ENCODE measurements at places on chromosomes 2 and 18.
A peak's percentile ranks its signal among the peaks of the same experiment; 100 is the strongest.

DNA sequence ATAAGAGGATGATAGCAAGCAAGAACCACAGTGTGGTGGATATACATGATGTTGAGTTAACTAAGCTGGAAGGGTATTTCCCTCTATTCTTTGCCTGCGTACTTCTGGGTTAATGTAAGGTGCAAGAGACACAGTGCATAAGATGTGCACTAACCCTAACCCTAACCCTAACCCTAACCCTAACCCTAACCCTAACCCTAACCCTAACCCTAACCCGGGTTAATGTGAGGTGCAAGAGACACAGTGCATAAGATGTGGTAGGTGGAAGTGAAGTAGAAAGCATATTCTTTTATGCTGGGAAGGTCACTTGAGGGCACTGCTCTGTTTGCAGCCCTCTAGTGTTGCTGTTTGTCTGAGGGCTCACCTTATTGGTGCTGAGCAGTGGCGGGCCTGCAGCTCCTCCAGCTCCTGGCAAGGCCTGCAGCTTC is 181.5 kb upstream of the ITGA4 start:
- no peak for DNase-seq

DNA sequence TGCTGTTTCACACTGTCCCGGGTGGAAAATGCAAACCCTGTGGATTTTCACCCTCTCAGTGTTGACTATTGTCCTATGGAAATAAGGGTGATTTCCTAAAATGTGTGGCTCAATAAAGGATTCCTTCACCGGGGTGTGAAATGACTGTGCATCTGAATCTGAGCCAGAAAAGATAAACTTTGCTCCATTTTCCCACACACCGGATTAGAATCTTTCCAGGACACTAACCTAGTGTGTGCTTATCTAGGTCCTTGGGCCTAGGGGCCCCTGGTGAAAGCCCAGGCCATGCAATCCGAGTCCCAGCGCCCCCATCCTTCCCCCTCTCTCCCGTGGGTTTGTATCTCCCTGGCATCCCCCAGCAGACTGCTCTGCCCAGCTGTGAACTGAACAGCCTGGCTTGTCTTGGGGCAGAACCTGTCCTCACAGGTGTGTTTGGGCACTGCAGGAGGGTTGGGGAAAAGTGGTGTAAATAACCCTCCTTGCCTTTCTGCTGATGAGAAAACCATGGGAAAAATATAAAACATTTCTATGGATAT is 17.3 kb downstream of the KLHL29 start:
- DNase-seq: no peak

DNA sequence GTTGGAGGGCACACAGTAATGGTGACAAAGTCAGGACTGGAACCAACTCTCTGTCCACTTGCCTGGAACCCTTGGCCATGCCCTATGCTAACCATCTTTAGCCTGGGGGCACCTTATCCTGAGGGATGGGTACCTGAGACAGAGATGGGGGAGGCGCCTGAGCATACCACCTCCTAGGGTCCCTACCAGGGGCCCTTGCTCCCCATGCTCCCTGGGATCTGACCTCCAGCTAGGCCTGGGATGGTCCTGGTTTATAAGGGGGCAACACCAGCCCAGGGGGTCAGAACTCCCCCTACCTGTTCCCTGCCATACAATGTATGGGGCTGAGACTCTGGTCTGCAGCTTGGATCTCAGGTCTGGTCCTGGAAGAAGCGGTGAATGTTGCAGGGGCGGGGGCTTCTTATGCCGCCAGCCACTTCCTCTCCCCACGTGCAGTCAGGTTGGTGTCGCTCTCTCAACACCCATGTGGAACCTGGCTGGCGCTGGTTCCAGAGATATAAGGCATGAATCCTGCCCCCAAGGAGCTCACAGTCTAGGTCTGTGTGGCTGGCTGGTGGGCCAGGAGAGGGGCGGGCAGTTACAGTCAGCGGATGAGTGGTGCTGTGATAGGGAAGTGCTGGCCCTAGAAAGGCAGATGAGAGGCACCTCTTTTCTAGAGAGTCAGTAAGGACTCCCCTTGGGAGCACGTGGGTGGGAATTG is 3.8 kb upstream of the TOGARAM2 start:
- no peak for DNase-seq

- no peak for DNase-seq
Observed at GRCh38 chr2:70990216-70990615, 4.5 kb downstream of the TEX261 start.

DNA sequence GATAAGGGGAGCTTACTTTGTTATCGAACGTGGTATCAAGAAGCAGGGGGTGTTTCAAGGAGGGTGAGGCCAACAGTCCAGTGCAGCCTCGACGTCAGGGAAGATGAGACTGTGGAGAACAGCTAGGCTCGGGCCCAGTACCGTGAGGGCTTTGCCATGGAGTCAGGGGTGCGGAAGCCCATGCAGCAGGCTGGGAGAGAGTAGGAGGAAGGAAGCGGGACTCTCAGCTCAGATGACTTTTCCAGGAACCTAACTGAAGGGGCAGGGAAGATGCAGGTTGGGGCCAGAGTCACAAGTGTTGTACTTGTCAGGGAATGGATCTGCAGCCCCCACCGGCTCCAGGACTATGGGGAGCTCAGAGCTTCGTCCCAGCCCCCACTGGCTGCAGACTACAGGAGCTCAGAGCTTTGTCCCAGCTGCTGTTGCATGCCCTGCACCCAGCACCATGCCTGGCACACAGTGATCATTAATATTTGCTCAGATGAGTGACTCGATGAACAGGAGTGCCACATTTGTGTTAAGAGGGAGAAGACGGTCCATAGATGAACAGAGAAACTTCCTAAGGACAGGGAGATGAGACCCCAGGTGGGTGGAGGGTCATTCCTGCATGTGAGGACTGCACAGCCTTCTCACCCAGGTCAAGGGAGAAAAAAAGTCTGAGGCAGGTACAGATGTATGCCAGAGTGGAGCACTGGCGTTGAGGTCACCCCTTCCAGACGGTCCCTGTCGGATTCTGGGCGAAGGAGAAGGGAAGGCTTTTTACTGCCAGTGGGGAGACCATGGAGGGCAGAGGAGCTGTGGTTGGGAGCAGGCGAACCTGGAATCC is 36.4 kb downstream of the PTGR3 start:
- DNase-seq: no peak

DNA sequence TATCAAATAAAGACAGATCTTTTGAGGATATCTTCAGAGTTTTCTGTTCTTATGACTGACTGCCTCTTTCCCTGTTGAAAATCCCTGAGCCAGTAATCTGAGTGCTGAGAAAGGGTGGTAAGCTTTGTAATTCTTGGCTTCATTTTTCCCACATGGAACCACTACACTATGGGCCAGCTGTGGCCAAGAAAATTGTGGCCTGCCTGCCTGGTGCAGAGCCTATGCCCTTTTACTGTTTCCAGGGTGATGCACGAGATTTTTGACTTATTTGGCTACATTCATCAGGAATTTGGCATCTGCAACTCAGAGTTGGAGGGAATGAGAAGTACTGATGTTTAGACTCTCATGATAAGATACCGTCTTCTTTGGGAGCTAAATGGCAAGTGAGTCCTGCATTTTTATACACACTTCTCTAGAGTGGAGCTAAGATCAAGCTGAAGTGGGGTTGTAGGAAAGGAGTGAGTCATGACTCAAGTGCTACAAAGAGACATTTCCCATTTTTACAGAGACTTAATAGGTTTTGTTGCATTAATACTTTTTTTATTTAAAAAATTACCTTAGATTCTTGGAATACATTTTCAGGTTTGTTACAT is 328.2 kb upstream of the CDH7 start:
- no peak for DNase-seq

- DNase-seq: peak; percentile 31
Observed at GRCh38 chr18:69659142-69659651, 258.5 kb downstream of the DOK6 start.

DNA sequence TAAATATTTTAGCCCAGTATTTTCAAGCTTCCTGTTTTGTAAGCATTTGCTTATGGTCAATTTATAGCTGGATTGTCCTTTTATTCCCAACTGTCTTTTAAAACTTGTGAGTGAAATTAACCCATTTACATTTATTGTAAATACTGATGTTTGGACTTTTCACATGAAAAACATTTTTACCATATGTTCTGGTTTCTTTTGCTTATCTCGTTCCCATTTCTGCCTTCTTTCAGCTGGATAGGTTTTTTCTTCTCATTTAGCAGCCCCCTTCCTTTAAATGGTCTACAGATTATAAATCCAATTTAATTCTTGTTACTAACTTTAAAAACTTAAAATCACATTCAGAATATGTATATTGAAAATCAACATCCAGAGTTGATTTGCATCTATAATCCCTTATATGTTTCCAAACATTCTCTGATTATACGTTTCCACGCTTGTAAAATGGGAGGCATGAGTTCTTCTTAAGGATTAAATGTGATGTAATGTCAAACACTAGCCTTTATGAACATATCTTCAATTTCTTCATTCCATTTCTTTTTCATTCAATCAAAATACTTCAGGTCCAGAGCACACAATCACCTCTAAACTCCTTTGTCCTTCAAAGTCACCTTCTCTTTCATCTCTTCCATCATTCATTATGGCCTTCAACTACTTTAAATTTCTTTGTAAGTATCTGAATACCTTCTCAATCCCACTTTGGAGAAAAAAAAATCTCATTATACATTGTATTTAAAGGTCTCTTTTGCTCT is 1.1 kb upstream of the KDM3A start:
- no peak for DNase-seq

GRCh38 chr2:119744335-119744939 is 15.3 kb upstream of the PTPN4 start:
- DNase-seq: no peak

GRCh38 chr2:75632813-75633212 is 13.8 kb upstream of the MRPL19 start:
- DNase-seq: no peak

- no peak for DNase-seq
Observed at GRCh38 chr2:145910416-145910815, 1390.5 kb upstream of the ZEB2 start.

GRCh38 chr2:62302631-62303435 is 106.9 kb downstream of the B3GNT2 start:
- DNase-seq: no peak
